ENCODE measurements at places on chromosomes 5 and 9. TPM values are rescaled to one million over a fixed set of nuclear protein-coding genes. Genes with fewer than 3 reads are reported as not detected.

Gene ZNF608
- total RNA-seq: 9.3 TPM

Gene GDA
- total RNA-seq: 2.2 TPM

Gene PCDHGA5
- total RNA-seq: 1.3 TPM

Gene GABRP
- not detected for total RNA-seq

Gene SHISAL2B
- total RNA-seq: not detected

Gene ZBTB6
- total RNA-seq: 10.2 TPM

Gene IFNA13
- total RNA-seq: not detected

Gene IL31RA
- total RNA-seq: 6.1 TPM

Gene MCC
- 38.4 TPM for total RNA-seq

Gene BRD8
- total RNA-seq: 68.6 TPM

Gene SPOCK1
- total RNA-seq: 27.8 TPM

Gene TENT4A
- total RNA-seq: 11.1 TPM
